Kasumi-1 (cell line): ENCODE measurements at places on chromosomes 7 and 10.

- no peak for DNase-seq
Measured at GRCh38 chr10:76723844-76724243, 913.8 kb downstream of the KCNMA1 start.

DNA sequence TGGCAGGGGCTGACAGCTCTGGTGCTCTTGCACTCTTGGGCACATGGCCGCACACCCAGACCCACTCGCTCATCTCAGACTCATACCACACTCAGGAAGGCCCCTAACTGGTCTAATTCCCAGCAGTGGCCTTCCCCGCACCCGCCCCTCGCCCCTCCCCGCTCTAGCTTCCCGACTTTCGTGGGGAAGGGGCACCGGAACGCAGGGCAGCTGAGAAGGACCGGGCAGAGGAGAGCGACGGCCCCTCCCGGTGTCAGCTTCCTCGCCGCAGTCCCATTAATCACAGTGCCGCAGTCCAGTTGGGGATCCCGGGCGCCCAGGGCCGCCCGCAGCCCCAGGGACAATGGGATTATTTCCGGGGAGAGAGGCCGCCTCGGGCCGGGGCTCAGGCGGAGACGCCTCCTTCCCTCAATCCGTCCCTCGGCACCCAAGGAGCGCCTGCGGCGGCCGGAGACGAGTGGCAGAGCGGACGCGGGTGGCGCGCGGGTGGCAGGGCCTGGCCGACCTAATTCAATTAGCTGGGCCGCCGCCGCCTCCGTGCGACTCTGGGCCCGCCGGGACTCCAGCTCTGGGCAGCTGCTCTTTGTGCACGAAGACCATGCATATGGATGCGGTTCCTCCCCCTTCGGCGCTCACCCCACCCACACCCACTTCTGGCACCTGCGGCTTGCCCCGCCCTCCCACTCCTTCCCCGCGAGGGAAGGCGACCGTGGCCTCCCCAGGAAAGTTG, 7.8 kb upstream of the TLX1 start:
- DNase-seq, result no peak

DNA sequence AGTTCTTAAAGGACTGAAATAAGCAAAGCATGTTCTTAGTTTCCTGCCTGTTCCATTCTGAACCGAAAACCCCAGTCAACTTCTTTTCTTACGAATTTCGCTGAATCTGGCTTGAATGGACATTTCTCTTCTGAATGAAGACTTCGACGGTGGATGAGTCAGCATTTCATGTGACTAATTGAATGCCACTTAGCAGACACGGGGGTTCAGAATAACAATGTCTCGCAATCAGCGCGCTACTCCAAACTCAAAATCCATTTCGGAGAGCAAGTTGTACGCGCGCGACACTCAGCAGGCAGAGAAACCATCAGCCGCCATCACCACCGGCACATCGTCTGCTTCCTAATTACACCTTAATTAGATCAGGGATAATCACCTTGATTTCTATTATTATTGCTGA, 239.0 kb upstream of the KLF6 start:
- DNase-seq, result no peak

DNA sequence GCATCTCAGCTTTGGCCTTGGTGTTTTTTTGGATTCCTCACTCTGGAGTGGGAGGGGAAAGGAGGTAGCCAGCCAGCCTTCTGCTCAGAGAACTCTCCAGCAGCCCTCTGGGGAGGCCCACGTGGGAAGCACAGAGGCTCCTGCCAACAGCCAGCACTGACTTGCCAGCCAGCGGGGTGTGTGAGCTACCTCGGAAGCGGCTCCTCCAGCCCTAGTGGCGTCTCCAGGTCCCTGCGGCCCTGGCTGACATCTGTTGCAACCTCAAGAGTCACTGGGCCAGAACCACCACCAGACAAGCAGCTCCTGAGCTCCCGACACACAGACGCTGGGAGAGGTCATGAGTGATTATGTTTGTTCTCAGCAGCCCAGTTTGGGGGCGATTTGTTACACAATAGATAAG, 180.2 kb upstream of the FZD8 start:
- DNase-seq, result no peak

DNA sequence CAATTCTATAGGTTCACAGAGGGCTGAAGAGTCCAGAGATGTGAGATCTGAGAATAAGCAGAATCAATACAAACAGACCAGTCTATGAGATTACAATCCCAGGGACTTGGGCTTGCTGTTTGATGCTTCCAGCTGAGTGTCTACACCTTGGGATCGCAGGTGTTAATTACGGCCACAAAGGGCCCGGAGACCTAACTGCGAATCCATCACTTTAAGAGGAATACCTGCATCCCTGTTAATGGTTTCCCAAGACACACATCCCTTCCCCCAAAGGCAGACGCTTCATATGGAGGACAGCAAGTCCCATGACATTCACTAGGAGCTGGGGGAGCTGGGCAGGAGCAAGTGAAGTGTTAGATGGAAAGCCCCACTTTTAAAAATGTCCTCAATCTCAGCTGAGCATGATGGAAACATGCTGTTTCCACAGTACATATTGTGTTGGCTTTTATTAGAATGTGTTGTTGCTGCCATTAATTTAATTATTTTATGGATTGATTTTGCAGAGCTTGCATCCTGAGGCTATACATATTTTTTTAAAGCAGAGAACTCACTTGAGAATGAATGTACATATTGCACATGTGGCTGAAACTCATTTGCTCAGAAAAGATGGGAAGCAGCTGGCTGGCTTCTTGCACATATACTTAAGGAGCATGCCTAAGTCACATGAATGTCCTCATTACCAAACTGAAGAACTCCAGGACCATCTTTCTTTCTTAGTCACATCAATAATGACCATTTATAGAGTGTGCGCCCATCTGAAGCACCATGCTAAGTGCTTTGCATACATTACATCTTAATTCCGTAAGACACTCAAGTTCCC, 151.3 kb downstream of the NEBL start:
- no peak for DNase-seq

GRCh38 chr7:37549076-37549931, 100.6 kb upstream of the ELMO1 start:
- DNase-seq, result no peak

- DNase-seq, result no peak
Measured at GRCh38 chr10:100645091-100645490, 100.3 kb upstream of the PAX2 start.

GRCh38 chr10:124990671-124991625, 49.0 kb downstream of the ZRANB1 start:
- no peak for DNase-seq

- no peak for DNase-seq
Measured at GRCh38 chr10:10911035-10911434, 106.6 kb upstream of the CELF2 start.

DNA sequence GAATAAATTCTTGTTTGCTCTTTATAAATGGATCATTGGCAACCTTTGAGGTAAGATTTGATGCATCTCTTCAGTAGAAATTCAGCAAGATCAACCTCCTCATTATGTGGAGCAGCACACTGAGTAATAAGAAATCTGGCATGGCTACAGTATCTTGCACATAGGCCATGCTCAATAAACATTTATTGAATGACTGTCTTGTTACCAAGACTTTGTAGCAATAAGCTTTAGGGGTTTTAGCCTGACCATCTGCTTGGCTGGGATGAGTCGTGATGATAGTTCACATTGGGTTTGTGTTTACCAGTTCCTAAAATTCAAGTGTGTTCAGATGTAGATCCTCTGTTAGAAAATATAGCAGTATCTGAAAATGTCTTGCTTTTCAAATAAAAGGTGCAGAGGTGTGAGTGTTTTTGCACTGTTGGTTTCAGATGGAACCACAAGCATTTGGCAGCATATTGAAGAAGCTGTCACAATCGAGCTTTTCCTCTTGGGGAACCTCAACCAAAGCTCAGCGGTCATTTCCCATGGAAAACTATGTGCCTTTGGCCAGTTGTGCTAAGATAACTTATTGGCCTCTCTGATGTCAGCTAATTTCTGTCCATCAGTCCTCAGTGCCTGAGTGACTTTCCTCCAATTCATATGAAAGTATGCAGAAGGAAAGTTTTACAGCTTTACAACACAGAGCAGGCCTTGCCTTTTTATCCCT, 442.6 kb downstream of the GFRA1 start:
- no peak for DNase-seq

DNA sequence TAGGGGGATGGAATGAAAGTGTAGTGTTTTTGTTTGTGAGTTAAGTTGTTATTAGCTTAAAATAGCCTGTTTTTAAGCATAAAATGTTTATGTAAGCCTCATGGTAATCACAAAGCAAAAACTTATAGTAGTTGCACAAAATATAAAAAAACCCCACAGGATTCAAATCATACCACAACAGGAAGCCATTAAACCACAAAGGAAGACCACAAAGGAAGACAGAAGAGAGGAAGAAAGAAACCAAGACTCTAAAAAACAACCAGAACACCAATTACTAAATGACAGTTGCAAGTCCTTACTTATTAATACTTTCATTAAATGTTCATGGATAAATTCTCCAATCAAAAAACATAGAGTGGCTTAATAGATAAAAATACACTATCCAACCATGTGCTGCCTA, 63.6 kb downstream of the ANKRD7 start:
- peak; percentile 85 for DNase-seq

DNA sequence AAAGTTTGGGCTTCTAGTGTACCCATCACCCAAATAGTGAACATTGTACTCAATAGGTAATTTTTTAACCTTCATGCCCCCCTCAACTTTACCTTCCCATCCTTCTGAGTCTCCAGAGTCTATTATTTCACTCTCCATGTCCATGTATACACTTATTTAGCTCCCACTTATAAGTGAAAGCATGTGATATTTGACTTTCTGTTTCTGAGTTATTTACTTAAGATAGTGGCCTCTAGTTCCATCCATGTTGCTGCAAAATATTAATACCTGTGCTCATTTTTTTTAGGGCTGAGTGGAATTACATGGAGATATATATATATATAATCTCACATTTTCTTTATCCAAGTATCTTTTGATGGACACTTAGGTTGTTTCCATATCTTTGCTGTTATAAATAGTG, 21.1 kb upstream of the PHF14 start:
- no peak for DNase-seq

GRCh38 chr7:32515890-32516550, 20.7 kb downstream of the AVL9 start:
- no peak for DNase-seq

GRCh38 chr10:86344714-86345161, 21.9 kb downstream of the GRID1 start:
- DNase-seq, result no peak

- no peak for DNase-seq
Measured at GRCh38 chr7:119703895-119704294, 569.1 kb upstream of the KCND2 start.

DNA sequence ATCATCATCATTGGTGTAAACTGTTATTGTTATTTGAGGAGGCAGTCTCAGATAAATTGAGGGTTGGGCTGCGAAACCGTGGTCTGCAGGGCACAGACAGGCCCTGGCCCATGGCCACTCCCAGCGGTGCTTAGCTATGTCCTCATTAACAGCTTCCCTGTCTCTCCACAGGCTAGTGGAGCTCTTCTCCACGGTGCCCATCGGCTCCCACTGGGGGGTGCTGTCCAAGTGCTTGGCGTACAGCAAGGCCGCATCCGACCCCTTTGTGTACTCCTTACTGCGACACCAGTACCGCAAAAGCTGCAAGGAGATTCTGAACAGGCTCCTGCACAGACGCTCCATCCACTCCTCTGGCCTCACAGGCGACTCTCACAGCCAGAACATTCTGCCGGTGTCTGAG, 21.6 kb downstream of the GPR26 start:
- no peak for DNase-seq

GRCh38 chr7:70539617-70540016, 592.3 kb upstream of the GALNT17 start:
- no peak for DNase-seq

GRCh38 chr10:63641366-63641765, 120.2 kb downstream of the REEP3 start:
- no peak for DNase-seq

DNA sequence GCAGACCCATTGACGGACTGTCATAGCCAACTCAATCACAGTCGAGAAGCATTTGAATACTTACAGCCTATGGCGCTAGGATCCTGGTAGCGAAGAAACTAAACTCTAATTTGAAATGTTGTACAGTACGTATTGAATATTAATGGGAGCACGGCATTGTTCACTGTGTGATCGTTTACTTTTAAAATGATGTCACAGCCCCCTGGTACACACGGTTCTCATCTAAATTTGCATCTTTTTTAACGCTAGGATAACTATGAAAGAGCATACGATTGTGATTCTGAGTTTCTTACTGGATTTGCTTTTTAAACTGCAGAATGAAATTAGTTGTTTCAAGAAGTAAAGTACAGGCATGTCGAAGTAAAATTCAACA, 895 bp upstream of the NAPEPLD start:
- DNase-seq, result no peak

- DNase-seq, result peak; percentile 57
Measured at GRCh38 chr7:120554960-120555571, 282.1 kb downstream of the KCND2 start.

- peak; percentile 11 for DNase-seq
Measured at GRCh38 chr10:36023939-36024338, 381.8 kb upstream of the FZD8 start.

DNA sequence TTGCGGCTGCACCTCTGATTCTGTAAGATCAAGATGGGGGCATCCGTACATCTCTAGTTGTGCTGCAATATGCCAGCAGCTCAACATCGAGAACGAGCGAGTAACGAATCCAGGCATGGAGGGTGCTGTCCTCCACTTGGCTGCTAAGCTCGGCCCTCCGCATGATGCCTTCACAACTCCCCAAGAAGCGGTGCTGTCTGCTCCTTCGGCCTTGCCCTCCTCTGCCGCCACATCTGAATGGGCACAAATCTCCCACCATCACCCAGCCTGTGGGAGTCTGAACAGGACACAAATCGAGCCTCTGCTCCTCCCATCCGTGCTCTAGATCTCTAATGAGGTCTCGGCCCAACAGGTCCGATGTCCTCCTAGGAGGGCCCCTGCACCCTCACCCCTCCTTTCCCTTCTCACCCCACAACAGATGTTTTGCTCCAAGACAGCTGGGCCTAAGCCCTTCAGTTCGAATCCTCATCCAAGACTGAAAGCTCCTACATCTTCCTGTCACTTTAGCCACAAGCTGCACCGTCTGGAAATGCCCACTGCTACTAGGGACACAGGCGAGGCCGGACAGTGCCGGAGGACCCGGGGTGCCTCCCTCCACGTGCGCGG, 86.7 kb downstream of the ZNF33B start:
- no peak for DNase-seq

- DNase-seq, result no peak
Measured at GRCh38 chr7:30422922-30423321, 55.7 kb downstream of the NOD1 start.

GRCh38 chr7:77370606-77371005, 45.5 kb downstream of the GSAP start:
- no peak for DNase-seq

DNA sequence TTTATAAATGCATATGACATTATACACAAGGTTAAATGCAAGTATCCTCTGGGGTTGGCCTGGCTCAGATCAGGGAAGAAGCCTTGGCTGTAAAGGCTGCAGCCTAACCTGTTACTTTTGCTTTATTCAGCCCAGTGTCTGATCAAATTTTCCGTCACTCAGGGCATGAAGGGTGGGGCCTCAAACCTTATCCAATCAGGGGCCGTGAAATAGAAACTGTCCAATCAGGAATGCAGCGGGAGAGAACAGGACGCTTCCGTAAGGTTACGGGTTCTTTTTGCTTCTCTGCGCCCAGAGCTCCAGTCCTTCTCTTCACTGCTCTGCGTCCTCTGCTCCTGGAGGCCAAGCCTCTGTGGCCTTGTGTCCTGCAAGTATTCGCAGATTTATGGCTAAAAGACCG, at the start of gene ZNF716:
Gene ZNF716, plus strand, starts transcription at position 274 of the 400 bp plus-strand sequence. Its CDS starts 112 bp downstream, at position 386.
- no peak for DNase-seq

- DNase-seq, result no peak
Measured at GRCh38 chr7:25567430-25567829, 339.1 kb upstream of the NPVF start.

GRCh38 chr7:27183682-27184336, 1.2 kb downstream of the HOXA11 start:
- peak; percentile 55 for DNase-seq
